ENCODE measurements at places on chromosomes 3 and 15.

DNA sequence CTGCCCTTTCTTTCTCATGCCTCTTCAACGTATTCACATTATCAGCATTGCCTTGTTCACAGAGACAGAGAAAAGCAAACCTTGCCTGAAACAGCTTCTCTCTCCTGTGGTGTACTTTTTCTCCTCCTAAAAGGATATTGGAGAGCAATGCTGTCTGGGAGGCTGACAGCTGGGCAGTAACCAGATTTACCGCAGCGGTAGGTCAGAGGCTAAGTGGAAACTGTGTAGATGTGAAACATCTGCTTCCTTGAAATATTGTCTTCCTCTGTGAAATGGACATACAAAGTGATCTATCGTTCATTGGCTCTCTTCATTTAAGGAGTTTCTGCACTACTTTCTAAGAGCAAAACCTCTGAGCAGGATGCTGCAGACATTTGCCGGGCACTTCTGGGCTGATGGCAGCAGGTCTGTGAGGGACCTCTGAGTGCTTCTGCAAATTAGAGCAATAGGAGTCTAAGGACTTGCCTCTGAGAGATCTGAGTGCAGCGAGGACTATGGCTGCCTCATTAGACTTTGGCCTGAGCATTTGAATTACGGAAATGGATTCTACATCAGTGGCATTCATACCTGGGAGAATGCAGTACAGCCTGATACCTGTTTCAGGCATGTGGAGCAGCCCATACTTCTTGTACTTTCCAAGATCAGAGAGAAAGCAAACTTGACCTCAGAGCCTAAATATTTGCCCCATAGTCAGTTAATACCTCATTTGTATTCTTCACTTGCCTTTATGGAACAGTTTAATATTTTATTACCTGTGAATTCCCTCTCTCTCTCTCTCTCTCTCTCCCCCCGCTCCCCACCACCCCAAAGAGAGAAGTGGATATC is 260.5 kb upstream of the TPRG1 start:
- no peak for DNase-seq

GRCh38 chr3:172280406-172281051 is 167.7 kb downstream of the GHSR start:
- peak; percentile 55 for DNase-seq

DNA sequence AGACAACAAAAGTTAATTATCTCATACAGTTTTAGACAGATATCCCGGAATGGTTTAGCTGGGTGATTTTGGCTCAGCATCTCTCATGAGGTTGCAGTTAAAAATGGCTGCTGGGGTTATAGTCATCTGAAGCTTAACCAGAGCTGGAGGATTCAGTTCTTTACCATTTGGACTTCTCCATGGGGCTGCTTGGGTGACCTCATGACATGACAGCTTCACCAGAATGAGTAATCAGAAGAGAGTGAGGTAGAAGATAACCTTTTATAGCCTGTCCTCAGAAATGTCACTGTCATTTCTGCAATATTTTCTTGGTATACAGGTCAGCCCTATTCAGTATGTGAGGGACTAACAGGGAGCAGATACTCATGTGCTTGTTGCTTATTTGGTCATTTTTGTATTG is 30.9 kb downstream of the TFG start:
- DNase-seq: no peak

GRCh38 chr3:144055604-144056003 is 84.0 kb downstream of the DIPK2A start:
- no peak for DNase-seq

DNA sequence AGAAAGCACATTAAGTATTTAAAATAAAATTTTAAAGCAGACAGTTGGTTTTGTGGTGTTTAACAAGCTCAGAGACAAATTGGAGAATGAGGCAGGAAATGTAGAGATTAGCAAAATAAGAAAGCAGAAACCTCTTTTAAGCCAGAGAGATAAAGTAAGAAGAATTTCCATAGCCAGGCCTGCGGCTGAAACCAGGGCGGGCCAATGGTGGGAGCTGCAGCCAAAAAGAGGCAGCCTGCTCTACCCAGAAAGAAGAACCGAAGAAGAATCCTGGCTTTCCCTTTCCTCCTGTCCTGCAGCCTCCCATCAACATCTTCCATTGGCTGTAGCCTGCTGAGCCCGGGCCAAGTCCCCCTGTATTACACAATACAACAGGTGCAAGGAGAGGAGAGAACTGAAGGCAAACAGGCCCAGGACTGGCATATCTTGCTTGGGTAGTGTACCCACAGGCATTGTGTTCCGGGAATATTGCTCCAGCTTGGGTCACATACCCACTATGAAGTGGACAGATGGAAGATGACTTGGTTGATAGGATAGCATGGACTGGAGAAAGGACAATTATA is 11.5 kb upstream of the TFG start:
- DNase-seq: no peak

Measured in muscle of back (tissue), 13 donors.